ENCODE measurements at places on chromosomes 12 and 14.

DNA sequence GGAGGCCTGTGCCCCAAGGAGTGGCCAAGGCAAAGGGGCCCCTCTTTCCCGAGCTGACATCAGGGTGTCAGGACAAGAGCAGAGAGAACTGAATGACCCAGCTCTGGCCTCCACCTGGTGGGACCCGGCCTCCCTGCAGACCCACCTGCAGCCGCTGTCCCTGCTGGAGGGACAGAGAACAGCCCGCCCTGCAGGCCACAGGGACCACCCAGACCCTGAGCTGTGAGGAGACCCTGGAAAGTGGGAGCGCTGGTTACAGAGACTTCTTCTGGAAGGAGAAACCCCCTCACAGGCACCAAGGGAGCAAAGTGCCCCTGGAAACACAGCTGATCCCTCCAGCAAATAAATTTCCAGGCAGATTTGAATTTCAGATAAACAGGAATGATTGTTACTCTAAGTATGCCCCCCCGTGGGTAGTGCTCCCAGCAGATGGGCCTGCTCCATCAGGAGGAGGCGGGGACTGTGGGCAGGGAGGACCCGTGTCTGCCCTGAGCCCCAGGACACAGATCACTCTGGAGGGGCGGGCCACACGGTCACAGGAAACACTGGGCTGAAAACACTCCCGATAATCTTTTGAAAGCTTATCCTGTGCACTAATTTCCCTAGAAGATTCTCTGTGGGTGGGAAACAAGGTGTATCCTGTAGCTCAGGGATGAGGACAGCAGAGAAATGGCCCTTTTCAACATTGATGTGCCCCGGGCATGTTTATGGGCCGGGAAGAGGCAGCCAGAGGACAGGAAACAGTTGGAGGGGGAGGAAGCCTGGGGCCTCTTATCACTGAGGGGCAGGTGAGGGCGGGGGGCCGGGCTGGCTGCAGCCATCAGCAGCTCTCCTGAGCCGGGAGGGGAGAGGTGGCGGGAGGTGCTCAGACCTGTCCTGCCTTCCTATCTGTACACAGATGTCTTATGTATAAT lies 276.0 kb downstream of the ADGRD1 start:
- no peak for DNase-seq

DNA sequence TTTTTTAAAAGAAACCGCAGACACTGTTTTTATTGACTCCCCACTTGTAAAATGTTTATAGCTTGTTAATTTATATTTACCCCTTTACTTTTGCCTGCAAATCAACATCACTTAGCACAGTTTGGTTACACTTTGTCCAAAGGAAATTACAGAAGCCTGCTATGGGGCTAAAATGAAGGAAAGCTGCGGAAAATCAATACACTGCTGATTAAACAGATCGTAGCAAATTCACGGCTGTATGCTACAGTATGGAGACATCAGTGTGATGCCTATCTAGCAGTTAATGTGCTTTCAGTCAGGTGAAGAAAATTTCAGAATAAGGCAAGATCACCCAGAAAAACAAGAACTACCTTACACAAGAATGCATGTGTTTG lies 110.0 kb downstream of the FOXG1 start:
- no peak for DNase-seq

DNA sequence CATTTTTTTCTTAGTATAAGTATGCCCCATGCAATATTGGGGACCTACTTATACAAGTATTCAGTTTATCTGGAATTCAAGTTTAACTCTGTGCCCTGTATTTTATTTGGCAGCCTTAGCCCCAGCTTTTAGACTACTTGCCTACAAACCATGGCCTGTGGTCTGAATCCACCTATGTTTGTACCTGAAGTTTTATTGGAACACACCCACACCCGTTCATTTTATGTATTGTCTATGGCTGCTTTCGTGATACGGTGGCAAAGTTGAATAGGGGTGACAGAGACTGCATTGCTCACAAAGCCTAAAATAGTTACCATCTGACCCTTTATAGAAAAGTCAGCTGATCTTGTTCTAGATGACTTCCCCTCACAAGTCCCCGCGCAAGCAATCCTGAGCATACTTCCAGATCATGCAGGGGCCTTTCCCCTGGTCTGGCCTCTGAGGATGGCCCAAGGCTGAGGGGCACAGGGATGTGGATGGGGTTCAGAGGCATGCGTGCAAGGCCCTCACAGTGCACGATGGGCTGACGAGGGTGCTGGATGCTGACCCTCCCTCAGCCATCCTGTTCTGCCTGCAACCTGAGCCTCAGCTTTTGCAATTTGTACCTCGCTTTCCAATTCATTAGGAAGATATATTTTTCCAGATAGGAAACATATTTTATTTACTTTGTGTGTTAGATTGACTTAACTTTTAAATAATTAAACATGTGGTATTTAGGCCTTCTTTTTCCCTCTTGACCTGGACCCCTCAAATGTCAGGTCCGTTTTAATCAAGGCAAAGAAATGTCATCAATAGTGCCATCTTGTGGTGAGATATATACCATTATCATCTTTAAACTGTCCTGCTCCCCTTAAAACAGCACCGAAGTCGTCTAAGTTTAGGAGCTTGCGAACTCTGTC lies 527.3 kb upstream of the CCDC196 start:
- no peak for DNase-seq

DNA sequence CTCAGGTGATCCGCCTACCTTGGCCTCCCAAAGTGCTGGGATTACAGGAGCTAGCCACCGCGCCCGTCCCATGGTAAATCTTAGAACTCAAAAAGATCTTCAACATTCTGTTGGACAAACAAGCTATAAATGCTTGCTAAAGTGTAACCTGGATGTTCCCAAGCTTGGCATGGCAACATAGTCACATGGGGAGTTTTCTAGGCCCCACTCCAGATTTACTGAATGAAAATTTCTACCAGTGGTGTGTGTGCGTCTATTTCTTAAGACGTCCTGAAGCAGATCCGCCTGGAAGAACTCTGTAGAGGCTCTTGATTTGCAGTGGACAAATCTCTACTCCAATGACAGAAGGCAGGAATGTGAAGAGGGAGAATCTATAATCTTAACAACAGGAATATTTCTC lies 59.9 kb downstream of the ZFYVE21 start:
- no peak for DNase-seq

- no peak for DNase-seq
Observed at GRCh38 chr12:52867642-52868041, 18.8 kb upstream of the KRT78 start.

GRCh38 chr14:103619057-103619456 lies 10.0 kb upstream of the KLC1 start:
- DNase-seq = no peak

GRCh38 chr12:39736406-39736805 lies 116.8 kb upstream of the ABCD2 start:
- DNase-seq = no peak

GRCh38 chr14:24206260-24207103 lies 986 bp downstream of the TSSK4 start:
- DNase-seq = no peak

GRCh38 chr12:112239020-112239419 lies 113.7 kb downstream of the TRAFD1 start:
- no peak for DNase-seq

DNA sequence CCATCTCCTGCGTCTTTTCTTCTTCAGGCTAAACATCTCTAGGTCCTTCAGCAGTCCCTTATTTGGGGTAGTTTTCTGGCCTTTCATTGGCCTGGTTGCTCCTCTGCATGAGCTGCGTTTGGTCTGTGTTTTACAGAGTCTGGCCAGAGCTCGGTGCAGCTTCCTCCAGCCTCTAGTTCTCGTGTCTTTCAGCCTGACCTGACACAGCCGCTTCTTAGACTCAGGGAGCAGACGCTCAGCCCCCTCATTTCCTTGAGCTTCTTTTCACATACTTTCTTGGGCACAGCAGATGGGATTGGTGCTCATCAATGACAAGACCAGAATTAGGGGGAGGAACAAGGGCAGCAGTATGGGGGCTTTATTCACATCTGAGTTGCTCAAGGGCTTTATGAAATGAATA lies 13.6 kb upstream of the GSG1 start:
- no peak for DNase-seq

DNA sequence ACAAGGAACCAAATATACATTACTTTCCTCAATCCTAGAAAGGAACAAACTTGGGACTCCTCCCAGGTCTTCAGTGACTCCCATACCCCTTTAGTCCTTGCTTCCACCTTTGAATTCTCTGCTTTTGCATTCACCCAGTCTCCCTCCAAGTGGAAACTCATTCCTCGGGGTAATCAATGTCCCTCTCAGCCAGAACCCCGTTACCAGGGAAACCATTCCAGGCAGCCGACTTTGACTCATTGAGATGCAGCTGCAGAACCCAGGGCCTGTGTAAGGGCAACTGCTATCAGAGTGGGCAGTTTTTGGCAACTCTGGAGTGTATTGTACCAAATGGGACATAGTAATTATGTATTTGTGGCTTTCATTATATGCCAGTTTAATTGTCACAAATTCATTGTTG lies 186.2 kb downstream of the NRXN3 start:
- no peak for DNase-seq

DNA sequence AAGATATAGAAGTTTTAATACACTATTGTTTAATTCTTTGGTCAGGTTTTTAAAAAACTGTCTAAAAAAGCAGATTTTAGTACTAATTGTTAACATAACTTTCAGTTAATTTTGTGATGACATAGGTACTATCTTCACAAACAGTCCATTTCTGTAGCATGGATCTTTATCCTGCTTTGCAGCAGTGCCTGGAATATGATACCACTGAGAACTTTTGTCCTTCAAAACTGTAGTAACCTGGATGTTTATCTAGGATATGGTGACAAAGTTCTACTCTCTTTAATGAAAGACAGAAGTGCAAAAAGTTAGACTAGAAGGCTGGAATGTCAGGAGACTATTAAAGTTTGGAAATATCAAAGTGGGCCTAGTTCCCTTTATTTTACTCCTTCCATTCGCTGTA lies 159.9 kb downstream of the SYNE2 start:
- no peak for DNase-seq

GRCh38 chr12:70508178-70508577 lies 129.1 kb downstream of the PTPRB start:
- DNase-seq = no peak

DNA sequence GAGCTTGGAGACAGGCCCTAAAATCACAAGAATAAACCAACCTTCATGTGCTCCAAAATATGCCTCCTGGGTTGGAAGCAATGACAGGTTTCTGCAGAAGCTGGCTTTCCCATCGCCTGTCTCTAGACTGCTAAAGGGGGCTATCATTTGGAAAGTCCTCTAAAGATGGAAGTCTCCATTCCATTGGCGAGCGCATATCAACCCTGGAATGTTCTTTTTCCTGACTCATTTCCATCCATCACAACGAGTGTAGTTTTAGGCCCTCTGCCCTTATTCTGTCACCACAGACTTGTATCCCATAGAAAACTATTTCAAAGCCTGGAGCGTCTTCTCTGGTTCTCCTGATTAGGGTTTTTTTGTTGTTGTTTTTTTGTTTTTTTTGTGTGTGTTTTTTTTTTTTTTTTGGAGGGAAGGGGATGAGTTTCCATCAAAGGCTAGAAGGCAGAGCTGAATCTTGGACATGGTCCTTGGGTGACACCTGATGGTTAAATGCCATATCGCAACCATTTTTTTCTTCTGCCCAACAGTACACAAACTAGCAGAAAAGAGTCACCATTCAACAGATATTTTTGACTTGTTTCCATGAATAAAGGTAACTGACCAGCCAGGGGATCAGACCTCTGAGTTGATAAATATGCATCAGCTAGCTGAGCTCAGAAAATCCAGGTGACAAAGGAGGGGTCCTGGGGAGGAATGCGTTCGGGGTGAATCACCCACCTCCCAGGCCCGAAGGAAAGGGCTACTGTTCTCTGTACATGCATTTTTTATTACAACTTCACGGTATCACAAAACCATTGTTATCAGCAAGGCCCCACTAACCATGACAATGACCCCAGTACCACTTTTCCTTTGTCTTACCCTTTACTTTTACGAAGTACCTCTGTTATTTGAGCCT lies 40.5 kb downstream of the KCNA5 start:
- DNase-seq = no peak

GRCh38 chr12:103697971-103698751 lies 111.1 kb downstream of the STAB2 start:
- no peak for DNase-seq

DNA sequence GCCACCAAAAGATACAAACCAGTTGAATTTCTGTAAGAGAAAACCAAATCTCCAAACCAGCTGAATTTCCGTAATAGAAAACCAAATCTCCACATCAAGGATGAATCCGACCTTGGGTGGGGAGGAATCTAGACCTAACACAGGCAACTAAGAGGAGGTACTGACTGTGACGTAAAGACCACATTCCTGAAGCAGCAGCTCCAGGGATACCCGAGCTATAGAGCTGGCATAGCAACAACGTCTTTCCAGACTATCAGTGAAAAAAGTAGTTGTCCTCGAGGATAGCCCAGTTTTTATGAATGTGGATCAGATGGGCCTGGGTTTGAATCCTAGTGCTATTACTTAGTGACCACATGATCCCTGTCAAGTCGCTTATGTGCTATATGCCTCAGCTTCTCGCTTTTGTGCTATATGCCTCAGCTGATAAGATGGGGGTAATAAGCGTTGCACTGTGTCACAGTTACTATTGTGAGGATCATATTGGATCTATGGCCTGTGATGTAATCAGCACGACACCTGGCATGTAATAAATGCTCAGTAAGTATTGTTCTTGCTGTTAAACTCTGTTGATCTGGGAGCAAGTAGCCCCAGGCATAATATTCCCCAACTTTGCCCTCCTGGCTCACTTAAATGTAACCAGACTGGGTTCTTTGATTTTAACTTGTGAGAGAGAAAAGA lies 113.8 kb downstream of the EGLN3 start:
- no peak for DNase-seq

- no peak for DNase-seq
Observed at GRCh38 chr14:102297436-102298170, 7.4 kb downstream of the MOK start.

DNA sequence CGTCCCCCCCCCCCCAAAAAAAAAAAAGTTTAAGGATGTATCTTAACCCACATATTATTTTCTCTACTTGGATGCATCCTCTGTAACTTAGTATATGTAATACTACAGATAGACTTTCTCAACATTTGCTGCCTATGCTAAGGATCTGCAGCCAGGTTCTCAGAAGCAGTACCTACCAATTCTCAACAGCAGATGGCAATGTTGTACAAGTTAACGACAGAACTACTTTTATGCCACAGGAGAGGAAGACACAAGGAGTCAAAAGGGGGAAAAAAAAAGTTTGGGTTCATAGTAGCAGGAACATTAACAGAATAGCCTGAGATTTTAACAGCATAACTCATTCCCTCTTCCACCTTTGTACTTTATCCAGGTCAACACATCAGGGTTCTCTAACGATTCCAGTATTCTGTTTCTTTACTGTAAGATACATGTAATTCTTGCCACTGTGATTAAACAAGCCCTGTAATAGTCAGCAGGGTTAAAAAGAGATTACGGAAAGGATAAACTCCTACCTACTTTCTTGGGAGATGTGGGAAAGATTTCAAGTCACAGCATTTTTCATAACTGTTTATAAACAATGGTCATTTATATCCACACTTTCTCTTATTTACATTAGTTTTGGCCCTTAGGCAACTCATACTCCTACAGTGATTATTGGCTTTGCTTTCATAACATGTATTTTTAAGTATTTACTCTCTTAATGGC lies 5.7 kb upstream of the NEK9 start:
- DNase-seq = peak; percentile 55

- DNase-seq = peak; percentile 67
Observed at GRCh38 chr14:73741386-73741875, 27.2 kb upstream of the PNMA1 start.

GRCh38 chr12:122099280-122099749 lies 20.8 kb downstream of the MLXIP start:
- no peak for DNase-seq

- no peak for DNase-seq
Observed at GRCh38 chr14:96139169-96139568, 65.5 kb upstream of the BDKRB2 start.

GRCh38 chr12:111455448-111456320 lies 50.0 kb downstream of the SH2B3 start:
- DNase-seq = no peak

- no peak for DNase-seq
Observed at GRCh38 chr12:119500209-119500608, 93.4 kb upstream of the TMEM233 start.
